ENCODE measurements at places on chromosomes 7 and 10.

- no peak for DNase-seq
Observed at GRCh38 chr10:32929634-32930033, 28.4 kb downstream of the ITGB1 start.

DNA sequence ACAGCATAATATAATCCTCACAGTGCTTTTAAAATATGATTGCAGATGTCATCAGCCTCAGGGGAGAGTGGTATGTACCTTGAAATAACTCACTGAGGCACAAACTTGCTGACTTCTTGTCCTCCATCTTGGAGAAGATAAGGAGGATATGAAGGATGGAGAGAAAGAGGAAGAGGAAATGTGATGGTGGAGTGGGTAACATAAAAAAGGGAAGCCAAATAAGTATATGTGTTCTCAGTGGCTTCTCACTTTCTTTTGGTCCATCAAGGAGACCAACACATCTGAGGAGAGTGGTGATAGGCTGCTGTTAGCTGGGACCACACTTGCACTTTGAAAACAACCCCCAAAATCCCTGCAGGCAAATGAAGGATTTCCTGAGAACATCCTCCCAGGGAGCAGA, 21.6 kb upstream of the ZNF37A start:
- no peak for DNase-seq

DNA sequence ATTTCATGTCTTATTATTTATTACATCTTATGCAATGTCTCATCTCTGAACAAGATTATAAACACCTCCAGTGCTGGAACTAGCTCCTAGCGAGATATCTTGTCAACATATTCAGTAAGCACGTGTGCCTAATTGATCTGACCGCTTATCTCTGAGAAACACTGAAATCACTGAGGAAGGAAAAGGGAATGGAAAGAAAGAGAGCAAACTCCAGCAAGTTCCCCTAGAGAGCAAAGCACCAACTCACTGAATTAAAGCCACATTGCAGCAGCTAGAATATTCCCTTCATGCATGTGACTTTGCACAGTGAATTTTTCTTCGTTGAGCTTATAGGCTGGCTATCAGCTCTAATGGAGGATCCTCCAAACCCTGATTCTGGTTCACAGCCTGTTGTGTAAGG, 177.1 kb upstream of the FRMD4A start:
- no peak for DNase-seq

GRCh38 chr10:80137031-80137862, 4.7 kb downstream of the PLAC9 start:
- DNase-seq = no peak

DNA sequence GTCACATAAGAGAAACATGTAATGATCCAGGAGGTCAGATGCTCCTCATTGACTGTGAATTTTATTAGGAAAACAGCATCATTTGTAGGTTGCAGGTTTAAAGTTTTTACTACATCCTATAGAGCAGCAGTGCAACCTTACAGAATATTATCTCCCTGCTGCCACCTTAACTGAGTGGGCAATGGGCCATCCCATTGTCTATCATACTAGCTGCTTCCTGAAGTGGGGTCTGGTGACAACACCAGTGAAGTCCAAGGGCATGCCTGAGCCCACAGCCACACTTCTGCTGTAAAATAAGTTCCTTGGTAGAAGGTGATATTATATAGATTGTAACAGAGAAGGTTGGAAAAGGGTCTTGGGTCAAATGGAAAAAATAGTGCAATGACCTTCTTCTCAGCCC, 4.0 kb upstream of the RAB18 start:
- no peak for DNase-seq
